ENCODE measurements at places on chromosomes 1 and 21.

DNA sequence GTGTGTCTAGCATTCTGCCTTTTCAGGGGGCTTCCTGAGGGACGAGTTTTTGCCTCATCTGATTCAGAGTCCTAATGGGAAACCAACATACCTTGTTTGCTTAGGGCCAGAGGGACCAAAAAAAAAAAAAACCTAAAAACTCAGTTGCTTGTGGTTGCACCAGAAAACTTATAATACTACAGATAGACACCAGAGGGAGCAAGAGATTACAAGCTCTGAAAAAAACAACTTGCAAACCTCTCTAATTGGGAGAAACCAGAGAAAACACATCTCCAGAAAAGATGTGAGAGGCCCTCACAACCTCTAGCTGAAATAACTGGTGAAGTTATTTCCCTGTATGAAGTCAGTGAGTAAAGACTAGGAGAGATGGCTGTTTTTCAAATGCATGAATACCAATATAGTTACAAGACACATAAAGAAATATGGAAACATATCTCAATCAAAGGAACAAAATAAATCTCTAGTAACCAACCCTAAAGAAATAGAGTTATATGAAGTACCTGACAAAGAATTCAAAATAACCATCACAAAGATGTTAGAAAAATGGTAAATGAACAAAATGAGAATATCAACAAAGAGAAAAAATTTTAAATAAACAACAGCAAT, 233.7 kb upstream of the NFIA start:
- DNase-seq = peak; percentile 51

GRCh38 chr21:38166173-38166535, 90.6 kb upstream of the KCNJ15 start:
- no peak for DNase-seq

DNA sequence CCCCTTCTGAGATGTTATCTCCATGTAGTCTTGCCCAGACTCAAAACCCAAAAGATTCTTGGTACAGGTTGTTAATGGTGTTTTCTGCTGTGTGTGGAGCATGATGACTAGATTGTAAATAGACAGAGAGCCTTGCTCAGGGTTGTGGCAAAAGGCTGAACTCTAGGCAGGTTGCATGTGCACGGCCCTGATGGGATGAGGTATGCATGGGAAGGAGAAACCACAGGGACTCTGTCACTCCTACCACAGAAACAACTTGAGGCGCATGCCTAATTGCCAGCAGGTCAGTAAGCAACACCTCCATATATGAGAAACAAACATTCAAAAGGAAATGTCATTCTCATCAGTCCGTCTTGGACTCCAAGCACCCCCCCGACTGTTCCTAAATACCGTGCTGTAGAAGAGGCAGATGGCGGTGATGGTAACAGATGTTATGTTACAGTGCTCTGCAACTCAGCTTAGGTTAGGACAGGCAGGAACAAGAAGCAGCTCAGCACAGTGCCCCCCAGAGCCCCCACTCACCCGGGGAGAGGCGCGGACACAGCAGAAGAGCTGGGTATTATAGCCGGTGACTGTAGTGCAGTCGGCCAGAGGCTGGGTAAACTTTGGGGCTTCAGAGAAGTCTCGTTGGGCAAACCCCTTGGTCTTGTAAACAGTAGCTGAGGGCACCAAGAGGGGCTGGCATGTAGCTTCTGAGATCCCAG, 10.9 kb downstream of the MYBPHL start:
- DNase-seq = no peak

DNA sequence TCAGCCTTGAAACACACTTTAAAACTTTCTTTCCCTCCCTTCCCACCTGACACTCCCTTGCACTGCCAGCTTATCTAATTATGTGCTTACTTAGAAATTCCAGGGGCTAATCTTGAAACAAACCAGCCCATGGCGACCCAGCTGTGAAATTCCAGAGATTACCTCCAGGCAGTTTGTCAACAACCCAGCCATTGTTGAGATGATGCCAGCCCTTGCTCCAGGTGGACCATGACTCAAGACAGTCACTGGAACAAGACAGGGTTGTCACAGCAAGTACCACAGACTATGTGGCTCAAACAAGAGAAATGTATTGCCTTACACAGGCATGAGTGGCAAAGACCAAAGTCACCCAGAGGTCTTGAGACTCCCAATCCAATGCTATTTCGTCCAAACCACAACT, 7.9 kb downstream of the FYB2 start:
- no peak for DNase-seq

GRCh38 chr1:245835386-245835785, 671.7 kb downstream of the SMYD3 start:
- DNase-seq = no peak

All from epithelial cell of esophagus (primary cell).